ENCODE measurements at places on chromosomes 1 and 21.
A peak's percentile ranks its signal among the peaks of the same experiment; 100 is the strongest.

- no peak for DNase-seq
These were observed 628.1 kb downstream of the PLPP3 start for GRCh38 chr1:55951291-55951690.

GRCh38 chr1:9841460-9841859 lies 17.7 kb upstream of the CLSTN1 start:
- DNase-seq, result no peak

GRCh38 chr1:78019024-78019423 lies 14.3 kb downstream of the DNAJB4 start:
- DNase-seq, result no peak

GRCh38 chr1:175536369-175536768 lies 207.0 kb downstream of the TNR start:
- peak; percentile 11 for DNase-seq

- no peak for DNase-seq
These were observed 43.8 kb upstream of the KCNE2 start for GRCh38 chr21:34320011-34320410.

DNA sequence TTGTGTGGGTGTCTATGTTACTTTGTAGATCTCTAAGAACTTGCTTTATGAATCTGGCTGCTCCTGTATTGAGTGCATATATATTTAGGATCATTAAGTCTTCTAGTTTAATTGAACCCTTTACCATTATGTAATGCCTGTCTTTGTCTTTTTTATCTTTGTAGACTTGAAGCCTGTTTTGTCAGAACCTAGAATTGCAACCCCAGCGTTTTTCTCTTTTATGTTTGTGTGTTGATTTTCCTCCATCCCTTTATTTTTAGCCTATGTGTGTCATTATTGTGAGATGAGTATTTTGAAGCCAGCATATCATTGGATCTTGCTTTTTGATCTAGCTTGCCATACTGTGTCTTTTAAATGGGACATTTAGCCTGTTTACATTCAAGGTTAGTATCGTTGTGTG lies 573.2 kb downstream of the BRINP3 start:
- no peak for DNase-seq
